Calu3 (cell line): ENCODE measurements at places on chromosomes 12 and 14. TPM values are rescaled to one million over a fixed set of nuclear protein-coding genes. Genes with fewer than 3 reads are reported as not detected.

DNA sequence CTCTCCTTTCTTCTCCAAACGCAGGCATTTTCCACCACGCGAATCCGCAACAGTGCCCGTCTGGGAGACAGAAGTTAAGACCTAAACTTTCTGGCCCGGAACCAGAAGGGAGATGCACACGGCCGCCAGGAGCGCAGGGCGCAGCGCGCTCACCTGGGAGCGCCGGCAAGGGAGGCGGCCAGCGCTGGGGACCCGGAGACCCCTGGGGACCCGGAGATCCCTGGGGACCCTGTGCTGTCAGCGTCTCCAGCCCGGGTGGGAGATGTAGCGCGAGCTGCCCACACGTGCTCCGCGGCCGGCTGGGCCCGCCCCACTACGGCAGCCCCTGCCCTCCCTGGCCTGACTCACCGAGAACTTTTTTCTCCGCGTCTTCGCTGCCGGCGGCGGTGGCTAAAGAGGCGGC is 620 bp downstream of the YBX3 start:
- peak; percentile 46 for DNase-seq

DNA sequence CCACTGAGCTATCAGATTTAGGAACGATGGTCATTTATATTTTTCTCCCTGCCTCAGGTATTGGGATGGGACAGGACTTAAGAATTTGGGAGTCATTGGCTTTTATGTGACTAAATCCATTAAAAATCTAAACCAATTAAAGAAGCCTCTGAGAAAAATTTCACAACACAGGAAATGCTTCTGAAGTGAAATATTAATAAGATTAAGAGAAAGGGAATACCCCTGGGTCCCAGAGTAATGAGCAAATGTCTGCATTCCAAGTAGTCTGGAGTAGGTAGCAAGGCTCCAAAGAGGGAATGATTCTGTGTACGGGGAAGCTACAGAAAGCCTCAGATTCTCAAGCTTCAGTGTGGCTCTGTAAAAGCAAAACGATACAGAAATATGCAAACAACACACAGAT is 707 bp upstream of the MED6 start:
- DNase-seq, result no peak

- DNase-seq, result no peak
These were observed 89.1 kb downstream of the ADGRD1 start for GRCh38 chr12:131042834-131043245.

- no peak for DNase-seq
These were observed 40.9 kb upstream of the NOS1 start for GRCh38 chr12:117402363-117402762.

GRCh38 chr14:73125169-73125588 is 11.1 kb upstream of the PSEN1 start:
- no peak for DNase-seq

The EIF2S3B gene
- 4.8 and 5.7 TPM in 2 replicates for total RNA-seq

The OR6C2 gene
- not detected in 2 replicates for total RNA-seq

- no peak for DNase-seq
These were observed 34.8 kb upstream of the MAPKAPK5 start for GRCh38 chr12:111807232-111807631.

The ALKBH1 gene
- 12.8 and 16.7 TPM in 2 replicates for total RNA-seq

DNA sequence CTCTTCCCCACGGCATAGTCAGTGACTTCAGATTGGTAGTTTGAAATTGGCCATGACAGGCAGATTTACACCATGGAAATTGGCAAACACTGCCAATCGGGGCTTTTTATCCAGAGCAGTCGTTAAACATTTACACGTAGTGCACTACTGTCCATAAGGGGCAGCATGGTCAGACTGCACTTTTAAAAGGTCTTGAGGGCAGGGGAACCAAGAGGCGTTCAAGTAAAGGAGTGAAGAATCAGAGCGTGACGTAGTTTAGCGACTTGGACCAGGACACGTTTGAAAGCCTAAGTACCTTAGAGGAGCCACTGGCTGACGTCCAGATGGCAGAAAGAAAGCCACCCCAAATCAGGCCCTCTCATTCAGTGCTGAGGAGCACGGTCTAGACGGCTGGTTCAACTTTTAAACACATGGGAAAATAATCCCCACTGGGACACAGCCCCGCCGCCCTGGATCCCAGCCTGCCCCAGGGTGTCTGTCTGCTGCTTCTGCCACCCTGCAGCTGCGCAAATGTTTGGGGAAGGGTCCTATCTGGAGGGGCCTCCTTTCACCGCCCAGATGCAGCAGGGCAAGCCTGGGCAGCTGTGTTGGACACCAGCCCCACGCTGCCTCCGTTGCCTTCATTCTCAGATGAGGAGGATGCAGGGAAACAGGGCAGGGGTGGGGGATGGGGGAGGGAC is 52.5 kb upstream of the PPP2R5C start:
- no peak for DNase-seq

- no peak for DNase-seq
These were observed 927.1 kb downstream of the VRK1 start for GRCh38 chr14:97724265-97724731.

DNA sequence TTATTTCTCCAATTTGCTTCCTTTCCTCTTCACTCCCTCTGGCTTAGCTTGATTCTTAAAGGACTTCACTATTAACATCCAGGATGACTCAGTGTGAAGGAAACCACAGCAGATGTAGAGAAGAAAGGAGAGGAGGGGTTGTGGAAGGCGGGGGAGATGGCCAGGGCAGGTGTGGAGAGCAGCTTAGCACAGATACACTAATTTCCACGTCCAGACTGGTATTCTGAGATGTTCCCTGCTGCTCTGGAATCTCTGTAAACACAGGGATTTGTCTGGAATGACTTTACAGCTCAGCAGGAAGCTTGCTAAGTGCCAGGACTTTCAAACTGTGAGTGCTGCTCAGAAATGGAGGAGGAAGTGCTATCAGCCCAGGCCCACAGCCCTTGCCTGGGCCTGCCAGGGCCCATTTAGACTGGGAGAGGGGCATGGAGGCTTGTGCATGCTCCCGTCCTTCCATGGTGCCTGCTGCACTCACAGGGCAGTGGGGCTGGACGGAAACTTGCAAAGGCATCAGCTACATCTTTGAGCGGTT is 202.5 kb upstream of the DDHD1 start:
- no peak for DNase-seq

- DNase-seq, result peak; percentile 12
These were observed at the start of gene ESRRB for GRCh38 chr14:76375947-76376404. ESRRB (plus strand) TSS chr14:76376137; CDS start chr14:76376402, 265 bp downstream.

The B4GALNT3 gene
- 15.9 and 19.3 TPM in 2 replicates for total RNA-seq

The ADAMTS20 gene
- total RNA-seq, result not detected in 2 replicates

GRCh38 chr14:20376071-20376588 is 32.7 kb downstream of the PARP2 start:
- no peak for DNase-seq

DNA sequence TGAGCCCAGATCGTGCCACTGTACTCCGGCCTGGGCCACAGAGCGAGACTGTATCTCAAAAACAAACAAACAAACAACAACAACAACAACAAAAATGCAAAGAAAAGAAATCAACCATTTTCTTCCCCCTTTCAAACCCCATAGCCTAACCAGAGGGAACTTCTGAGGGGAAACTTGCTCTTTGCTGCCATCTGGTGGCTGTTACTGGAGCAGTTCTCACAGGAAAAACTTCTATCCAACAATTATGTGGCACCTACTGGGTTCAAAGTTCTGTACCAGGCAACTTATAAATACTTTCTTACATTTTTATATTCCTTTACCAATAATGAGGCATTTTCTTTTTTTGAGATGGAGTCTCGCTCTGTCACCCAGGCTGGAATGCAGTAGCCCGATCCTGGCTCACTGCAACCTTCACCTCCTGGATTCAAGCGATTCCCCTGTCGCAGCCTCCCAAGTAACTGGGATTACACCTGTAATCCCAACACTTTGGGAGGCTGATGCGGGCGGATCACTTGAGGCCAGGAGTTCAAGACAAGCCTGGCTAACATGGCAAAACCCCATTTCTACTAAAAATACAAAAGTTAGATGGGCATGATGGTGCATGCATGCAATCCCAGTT is 50.9 kb upstream of the BICDL1 start:
- DNase-seq, result peak; percentile 70

DNA sequence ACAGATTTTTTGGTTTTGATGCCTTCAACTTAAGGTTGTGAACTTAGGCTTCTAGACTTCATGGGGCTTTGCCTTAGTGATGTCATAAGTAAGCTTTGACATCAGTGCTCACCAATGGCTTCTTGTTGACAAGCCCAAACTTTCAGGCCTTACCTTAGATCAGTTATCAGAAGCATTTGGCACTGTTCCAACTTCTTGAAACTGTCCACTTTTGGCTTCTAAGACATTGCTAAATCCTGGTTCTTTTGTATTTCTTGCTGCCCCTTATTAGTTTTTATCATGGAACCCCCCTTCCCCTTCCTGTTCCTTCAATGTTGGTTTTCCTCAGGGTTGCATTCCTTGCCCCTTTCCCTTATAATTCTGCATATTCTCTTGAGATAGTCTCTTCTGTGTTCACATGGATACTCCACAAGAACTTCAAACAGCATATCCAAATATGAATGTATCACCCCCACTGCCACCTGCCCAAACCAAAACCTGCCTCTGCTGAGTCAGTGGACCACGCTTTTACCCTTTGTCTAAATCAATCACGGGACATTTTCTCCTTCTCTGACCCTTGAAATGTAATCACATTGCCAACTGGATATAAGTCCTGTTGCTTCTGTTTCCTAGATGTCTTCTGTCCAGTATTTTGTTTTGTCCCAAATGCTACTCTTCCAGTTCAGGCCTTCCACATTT is 7.9 kb downstream of the PFKM start:
- no peak for DNase-seq

GRCh38 chr12:53766881-53767280 is 15.1 kb upstream of the CISTR start:
- no peak for DNase-seq

- no peak for DNase-seq
These were observed 31.3 kb upstream of the TMEM263 start for GRCh38 chr12:106924268-106924861.

- DNase-seq, result no peak
These were observed 1.6 kb downstream of the FMNL3 start for GRCh38 chr12:49705479-49706134.

- no peak for DNase-seq
These were observed 25.1 kb upstream of the OASL start for GRCh38 chr12:121064116-121064515.

DNA sequence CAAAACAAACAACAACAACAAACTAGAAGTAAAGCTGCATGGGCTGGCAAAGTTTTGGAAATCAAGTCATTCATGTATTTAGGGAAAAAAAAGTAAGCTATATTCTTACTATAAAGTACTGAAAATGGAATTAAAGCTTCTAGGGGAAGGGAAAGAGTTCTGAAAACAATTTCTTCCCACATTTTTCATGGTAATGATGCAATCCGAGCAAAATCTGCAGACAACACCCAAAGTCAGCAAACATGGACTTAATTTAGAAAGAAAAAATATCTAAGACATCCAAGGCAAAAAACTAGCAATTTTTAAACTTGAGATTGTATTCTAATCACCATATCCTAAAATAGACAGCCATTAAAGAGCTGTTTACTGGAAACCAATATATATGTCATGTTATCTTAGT is 86.3 kb downstream of the LRP6 start:
- no peak for DNase-seq

DNA sequence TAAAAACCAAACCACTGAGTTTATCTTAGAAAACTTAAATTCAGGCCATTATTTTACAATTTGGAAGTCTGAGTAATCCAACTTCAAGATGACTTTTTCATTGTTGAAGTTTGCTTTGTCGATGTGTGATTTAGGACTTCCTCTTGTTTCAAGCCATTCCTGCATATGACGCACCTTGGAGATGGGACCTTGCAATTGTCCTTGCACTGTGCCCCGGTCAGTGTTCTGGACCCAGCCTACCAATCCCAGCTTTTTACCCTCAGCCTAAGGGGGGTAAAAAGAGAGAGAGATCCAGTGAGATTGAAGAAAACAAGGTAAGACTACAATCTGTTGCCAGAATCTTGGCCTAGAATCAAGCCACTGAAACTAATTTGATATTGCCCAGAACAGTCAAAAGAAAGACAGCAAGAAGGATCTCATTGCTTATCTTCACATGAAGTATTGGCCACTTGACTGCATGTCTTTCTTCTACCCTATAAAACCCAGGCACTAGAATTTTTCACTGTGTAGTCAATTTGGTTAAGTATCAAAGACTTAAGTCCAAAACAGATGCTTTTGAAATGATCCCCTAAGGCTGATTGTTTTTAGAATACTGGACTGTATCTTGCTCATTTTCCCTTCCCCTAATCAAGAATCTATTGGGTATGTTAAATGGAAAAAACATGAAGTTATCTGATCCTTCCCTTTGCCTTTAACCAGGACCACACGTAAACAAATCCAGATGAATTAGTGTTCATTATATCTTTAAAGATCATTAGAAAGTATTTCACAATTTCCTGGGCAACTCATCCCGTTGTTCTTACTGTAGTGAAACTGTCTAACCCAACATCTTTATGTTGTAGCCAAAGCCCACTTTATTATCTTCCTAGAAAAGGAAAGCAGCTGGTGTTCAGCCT is 2.4 kb upstream of the MLH3 start:
- DNase-seq, result no peak

The RFLNA gene
- not detected in 2 replicates for total RNA-seq

DNA sequence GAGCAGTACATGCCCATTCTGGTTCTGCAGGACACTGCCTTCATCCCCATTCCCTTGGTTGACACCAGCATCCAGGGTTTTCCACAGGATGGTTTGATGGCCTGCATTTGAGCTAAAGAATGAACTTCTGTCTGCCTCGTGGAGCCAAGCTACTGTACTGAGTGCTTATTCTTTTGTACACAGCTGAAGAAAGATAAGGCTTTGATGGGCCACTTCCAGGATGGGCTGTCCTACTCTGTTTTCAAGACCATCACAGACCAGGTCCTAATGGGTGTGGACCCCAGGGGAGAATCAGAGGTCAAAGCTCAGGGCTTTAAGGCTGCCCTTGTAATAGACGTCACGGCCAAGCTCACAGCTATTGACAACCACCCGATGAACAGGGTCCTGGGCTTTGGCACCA is 23.7 kb downstream of the BCL2L14 start:
- DNase-seq, result no peak

The IAPP gene
- total RNA-seq, result not detected in 2 replicates

DNA sequence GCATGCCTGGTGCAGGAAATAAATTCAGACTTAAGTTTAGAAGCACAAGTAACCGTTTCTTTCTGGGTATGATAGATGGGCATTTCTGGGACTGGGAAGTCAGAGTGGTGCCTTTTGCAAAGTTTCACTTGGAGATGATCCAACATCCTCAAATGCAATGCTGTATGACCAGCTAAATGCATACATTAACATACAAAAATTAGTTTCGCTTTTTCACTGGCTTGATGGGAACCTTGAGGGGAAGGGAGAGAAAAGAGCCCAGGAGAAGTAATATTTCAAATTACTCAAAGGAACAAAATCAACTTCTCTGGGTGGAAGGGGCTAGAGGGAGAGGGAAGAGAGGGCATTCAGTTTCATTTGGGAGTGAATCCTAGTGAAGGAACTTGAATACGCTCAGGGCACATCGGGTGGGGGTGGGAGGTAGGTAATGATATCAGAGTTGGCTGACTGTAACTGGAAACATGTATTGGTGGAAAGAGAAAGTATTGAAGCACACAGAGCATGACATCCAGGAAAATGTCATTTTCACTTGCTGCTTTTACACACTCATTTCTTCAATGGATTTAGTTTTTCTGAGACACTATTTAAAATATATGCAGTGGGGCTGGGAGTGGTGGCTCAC is 175.5 kb downstream of the PTPRO start:
- no peak for DNase-seq

- DNase-seq, result no peak
These were observed 116.6 kb downstream of the DAD1 start for GRCh38 chr14:22472466-22472865.

The SERPINA3 gene
- 1,748 and 2,914 TPM in 2 replicates for total RNA-seq

- DNase-seq, result no peak
These were observed 657.3 kb downstream of the BCL11B start for GRCh38 chr14:98614741-98615140.
